Stimulated activated CD8-positive, alpha-beta memory T cell treated with anti-CD3 and anti-CD28 coated beads, Interleukin-4, amount 100 ng/mL, for 1 hour (primary cell): ENCODE measurements at places on chromosomes 5 and 9.

DNA sequence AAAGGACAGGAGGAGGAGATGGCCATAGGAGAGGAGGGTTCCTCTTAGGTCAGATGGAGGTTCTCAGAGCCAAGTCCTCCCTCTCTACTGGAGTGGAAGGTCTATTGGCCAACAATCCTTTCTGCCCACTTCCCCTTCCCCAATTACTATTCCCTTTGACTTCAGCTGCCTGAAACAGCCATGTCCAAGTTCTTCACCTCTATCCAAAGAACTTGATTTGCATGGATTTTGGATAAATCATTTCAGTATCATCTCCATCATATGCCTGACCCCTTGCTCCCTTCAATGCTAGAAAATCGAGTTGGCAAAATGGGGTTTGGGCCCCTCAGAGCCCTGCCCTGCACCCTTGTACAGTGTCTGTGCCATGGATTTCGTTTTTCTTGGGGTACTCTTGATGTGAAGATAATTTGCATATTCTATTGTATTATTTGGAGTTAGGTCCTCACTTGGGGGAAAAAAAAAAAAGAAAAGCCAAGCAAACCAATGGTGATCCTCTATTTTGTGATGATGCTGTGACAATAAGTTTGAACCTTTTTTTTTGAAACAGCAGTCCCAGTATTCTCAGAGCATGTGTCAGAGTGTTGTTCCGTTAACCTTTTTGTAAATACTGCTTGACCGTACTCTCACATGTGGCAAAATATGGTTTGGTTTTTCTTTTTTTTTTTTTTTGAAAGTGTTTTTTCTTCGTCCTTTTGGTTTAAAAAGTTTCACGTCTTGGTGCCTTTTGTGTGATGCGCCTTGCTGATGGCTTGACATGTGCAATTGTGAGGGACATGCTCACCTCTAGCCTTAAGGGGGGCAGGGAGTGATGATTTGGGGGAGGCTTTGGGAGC lies 3.1 kb downstream of the EGR1 start:
- no peak for DNase-seq

GRCh38 chr9:129554649-129555048 lies 66.3 kb downstream of the C9orf50 start:
- no peak for DNase-seq

- DNase-seq = no peak
Measured at GRCh38 chr9:137828527-137829259, 48.9 kb upstream of the CACNA1B start.

DNA sequence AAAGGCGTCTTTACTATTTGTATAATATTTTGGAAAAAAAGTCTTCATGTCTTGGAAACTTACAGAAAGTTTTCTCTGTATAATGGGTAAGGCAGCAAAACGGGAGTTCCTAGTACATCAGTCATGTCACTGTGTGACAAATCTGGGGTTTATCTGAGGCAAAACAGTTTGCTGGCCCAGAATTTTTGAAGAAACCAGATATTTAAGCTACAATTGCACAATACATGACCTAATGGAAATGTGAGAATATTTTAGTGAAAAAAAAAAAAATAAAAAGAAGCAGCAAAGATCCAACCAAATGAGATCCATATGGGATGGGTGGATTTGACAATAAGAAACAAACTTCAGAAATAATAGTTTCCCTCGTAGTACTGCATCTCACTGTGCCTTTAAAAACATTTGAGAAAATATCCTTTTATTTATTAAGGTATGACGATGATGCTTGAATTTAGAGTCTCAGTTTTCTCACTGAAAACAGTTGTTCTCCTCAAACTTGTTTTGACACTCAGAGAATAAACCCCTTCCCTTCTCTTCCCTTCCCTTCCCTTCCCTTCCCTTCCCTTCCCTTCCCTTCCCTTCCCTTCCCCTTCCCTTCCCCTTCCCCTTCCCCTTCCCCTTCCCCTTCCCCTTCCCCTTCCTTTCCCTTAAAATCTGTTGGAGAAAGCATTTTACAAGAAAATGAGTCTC lies 180.5 kb upstream of the TUT7 start:
- DNase-seq = no peak

GRCh38 chr5:63570752-63571151 lies 391.5 kb downstream of the HTR1A start:
- DNase-seq = no peak

DNA sequence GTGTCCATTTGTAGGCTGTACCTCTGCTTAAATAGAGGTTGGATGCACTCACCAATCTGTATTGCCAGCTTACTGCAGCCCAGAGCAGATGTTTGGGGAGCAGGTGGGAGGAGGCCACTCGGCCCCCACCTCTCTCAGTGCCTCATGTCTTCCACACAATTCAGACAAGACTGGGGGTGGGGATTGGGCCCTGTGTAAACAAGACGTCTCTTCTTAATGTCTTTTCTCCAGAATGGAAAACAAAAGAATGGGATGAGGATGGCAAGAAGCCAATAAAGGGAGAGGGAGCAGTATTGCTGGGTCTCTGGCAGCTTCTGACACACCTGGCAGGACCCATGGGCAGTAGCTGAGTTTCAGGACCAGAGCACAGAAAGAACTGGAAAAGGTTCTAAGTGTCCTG lies 64.9 kb downstream of the SIL1 start:
- no peak for DNase-seq

DNA sequence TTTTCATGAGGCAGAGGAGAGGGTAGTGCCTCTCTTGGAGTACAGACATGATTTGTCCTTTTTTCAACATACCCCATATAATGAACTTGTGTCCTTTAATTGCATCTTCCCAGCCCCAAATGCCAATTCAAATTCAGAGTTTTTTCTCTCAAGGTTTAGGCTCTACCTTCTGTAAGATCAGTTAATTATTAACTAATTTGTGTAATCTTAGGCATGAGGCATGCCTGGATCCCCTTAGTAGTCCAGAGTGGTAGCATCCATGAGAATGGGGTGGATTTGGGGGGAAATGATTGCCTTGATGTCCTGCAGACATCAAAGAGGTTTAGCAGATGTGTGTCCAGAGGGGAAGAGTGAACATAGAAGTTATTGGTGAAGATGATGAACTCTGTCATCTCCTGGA lies 533.3 kb downstream of the LRRC70 start:
- no peak for DNase-seq

- DNase-seq = no peak
Measured at GRCh38 chr5:147963948-147964693, 57.8 kb upstream of the C5orf46 start.

- DNase-seq = no peak
Measured at GRCh38 chr5:7686794-7687193, 164.1 kb downstream of the CFAP90 start.

DNA sequence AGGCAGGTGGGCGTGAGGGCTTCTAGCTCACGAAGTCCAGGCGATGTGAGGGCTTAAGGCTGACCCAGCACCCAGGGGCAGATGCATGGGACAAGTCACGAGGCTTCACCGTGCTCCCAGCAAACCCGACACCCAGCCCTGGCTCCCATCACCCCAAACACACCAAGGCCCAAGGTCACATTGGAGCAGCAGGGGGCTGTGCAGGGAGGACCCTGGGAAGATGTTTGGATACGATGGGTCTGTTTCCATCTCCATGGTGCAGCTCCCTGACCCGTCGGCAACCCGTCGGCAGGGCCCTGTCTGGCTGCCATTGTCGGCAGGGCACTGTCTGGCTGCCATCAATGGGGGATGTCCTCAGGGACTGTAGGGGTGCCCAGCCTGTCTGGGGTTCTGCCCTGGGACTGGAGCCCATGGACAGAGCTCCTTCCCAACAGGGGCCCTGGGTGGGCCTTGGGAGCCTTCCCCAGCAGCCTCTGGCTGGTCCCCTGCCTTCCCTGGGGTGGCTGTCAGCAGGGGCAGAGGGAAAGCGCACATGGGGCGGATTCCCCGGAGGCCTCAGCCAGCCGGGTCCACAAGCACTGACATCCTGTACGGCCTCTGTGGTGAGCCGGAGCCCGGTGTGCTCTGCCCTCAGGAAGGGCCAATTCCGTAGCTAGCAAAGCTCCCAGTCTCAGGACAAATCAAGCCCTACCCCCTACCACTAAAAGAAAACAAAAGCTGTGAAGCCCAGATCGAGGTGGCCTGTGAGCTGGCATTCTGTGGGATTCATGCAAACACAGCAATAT lies 47.1 kb downstream of the NACC2 start:
- no peak for DNase-seq

- DNase-seq = no peak
Measured at GRCh38 chr5:166551384-166551783, 1740.1 kb upstream of the WWC1 start.

- DNase-seq = no peak
Measured at GRCh38 chr9:131594906-131595665, 49.8 kb downstream of the PRRT1B start.

- DNase-seq = no peak
Measured at GRCh38 chr9:23779220-23779619, 46.8 kb downstream of the ELAVL2 start.

DNA sequence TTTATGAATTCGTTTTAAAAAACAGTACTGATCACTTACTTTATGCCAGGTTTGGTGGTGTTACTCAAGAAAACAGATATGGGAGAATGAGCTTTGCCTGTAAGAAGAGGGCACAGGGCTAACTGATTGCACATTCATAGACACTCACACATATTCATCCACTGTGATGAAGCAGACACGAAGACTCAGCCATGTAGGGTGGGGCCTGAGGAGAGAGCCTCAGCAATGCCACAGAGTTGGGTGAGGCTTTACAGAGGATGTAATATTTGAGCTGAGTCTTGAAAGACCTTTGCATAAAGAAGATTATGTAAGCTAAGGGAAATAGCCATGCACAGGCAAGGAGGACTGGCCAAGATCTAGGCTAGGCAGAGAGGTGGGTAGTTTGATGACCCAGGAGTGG lies 472.8 kb downstream of the PSAT1 start:
- DNase-seq = no peak

DNA sequence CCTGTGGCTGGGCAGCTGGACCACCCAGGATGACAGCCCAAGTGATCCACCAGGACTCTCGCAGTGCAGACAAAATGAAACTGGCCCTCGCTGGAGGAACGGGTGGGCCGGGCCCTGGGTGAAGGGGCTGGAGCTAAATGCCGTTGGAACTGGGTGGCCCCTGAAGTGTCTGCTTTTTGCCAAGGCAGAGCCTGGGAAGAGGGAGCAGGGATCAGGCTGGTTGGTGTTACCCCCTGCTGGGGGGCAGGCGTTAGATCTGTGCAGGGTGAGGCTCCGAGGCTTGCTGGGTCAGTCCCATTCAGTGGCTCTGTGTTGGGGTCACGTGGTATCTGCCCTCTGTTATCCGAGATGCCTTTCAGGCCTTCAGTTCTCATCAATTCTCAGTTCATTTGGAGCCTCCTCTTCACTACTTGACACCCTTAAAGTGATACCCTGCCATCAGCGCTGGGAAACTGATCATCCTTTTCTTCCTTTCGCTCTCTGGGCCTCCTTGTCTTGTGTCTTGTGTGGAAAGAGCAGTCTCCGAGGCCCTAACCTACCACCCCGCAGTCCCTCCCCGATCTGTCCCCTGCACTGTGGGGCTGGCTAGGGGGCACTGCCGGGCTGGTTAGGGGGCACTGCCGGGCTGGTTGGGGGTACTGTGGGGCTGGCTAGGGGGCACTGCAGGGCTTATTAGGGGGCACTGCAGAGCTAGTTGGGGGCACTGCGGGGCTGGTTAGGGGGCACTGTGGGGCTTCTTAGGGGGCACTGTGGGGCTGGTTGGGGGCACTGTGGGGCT lies 37.3 kb downstream of the COL5A1 start:
- no peak for DNase-seq

DNA sequence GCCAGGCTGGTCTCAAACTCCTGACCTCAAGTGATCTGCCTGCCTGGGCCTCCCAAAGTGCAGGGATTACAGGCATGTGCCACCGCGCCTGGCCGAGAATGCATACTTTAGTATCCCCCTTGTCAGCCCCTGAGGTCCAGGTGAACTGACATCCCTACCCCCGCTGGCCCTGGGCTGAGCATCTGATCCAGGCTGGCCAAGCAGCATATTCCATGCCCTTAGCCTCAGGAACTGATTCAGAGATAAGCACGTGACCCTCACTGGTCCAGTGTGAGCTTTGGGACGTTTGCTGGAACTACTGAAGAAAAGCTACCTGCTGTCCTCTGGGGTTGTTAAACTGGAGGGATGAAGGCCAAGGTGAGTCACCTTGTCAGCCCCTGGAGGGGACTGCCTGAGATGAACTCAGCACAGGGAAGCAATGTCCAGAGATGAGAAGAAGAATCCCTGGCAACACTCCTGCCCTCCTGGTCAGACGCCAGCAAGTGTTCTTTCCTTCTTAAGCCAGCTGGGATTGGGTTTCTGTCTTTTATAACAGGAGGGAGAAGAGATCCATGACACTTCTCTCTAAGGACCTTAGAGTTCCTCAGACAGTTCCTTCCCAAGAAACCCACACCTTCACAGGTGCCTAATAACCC lies 59.1 kb upstream of the FBXW11 start:
- DNase-seq = no peak

GRCh38 chr5:125037020-125037419 lies 290.6 kb upstream of the ZNF608 start:
- DNase-seq = no peak

DNA sequence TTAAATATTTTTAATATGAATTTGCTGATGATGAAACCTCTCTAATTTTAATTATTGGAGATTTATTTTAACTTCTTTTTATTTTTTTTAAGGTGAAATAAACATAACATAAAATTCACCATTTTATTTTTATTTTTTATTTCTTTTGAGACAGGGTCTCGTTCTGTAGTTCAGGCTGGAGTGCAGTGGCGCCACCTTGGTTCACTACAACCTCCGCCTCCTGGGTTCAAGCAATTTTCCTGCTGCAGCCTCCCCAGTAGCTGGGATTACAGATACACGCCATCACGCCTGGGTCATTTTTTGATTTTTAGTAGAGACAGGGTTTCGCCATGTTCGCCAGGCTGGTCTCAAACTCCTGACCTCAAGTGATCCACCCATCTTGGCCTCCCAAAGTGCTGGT lies 402.9 kb downstream of the PRR16 start:
- no peak for DNase-seq

GRCh38 chr5:163089230-163089629 lies 348.2 kb upstream of the CCNG1 start:
- no peak for DNase-seq

DNA sequence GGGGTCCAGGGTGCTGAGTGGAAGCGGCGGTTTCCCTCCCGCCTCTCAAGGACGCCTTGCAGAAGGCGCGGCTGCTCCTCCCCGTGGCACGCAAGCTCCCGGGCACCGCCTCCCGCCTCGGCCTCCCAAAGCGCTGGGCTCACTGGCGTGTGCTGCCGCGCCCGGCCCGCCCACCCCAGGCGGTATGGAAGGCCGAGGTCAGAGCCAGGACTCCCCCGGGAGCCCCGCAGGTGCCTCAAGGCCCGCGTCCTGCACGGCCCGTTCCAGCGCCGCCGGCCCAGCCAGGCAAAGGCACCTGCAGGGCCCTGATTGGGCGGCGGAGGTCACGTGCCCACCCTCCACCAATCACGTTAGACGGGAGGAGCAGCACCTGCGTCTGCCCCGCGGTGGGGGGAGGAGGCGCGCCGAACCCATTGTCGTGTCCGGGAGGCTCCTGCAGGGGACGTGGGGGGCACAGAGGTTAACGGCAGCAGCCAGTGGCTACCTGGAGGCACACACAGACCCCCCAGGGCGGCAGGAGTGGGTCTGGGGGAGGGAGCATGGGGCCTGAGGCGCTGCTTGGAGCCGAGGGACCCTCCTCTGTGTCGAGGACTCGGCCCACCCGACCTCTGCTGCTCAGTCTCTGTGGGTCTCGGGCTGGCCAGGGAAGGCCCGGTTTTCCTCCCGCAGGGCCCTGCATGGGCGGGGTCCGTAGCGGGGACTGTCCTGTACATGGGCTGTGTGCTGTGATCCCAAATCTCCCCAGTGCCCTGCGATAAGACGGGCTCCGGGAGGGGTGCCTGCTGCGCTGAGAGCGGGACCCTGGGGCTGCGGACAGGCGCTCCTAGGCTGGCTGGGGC lies 2.0 kb upstream of the LCN12 start:
- DNase-seq = peak; percentile 94
